ENCODE measurements at places on chromosomes 13 and 19.

- DNase-seq, result no peak
Measured at GRCh38 chr19:40262422-40262821, 22.7 kb downstream of the AKT2 start.

GRCh38 chr13:49444524-49445395 lies 686 bp downstream of the SETDB2 start:
- DNase-seq, result peak; percentile 31

DNA sequence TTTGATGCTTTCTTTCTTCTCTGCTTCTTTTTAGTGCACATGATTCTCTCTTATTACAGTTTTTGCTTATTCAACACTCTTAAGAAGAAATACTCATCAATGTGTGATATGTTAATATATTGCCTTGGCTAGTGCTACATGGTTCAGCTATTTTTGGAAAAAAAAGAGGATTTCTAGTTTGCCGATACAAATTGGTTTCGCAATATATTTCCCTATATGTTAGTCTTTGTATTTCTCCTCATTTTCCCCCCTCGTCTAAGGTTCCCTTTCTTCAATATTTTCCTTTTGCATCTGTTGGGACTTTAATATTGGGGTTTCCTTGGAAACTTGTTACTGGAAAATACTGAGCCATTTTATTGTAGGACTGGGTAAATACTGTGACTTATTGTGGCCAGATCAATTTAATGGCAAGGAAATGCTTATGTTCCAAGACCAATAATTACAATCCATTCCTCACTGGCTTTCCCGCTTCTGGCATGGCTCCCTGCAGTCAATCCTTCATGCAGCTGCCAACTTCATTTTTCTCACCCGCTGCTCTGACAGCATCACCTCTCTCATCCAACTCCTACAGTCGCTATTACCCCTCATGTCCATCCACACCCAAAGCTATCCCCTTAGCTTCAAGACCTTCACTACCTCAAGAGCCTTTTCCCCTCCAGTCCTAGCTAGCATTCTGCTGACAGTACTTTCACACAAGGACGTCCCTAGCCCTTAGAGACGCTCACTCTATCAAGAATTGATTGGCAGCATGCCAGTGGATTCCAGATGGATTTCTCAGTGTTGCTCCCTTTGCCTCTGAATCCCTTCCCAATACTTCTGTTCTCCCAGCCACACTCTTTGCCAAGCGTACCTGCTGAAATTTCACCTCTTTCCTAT lies 280.1 kb upstream of the TMTC4 start:
- no peak for DNase-seq

DNA sequence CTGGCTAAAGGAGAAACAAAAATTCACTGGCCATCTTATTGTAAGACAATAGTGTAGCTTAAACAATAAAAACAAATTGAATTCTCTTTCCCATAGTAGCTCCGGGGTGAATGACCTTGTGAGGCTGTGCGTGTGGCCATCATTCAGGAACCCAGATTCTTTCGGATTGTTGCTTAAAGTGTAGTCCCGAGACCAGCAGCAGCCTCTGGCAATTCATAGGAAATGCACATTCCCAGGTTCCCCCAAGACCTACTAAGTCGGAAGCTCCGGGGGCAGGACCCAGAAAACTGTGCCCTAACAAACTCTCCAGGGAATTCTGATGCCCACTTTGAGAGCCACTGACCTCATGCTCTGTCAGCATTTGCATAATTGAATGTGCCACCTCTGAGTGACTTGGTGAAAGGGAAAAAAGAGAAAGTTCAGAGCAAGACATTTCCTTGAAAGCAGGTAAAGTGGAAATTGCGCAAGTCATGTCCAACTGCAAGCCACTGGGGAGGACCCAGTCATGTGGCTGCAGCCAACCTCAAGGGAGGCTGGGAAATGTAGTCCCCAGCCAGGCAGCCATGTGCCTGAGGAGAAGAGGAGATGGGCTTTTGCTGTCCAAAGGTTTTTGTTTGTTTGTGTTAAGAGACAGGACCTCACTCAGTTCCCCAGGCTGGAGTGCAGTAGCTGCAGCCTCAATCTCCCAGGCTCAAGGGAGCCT lies 50.7 kb upstream of the PNMA8B start:
- DNase-seq, result no peak

- no peak for DNase-seq
Measured at GRCh38 chr19:17255150-17255621, 9.4 kb downstream of the USHBP1 start.

GRCh38 chr19:18456279-18456678 lies 18.3 kb upstream of the ISYNA1 start:
- DNase-seq, result no peak

DNA sequence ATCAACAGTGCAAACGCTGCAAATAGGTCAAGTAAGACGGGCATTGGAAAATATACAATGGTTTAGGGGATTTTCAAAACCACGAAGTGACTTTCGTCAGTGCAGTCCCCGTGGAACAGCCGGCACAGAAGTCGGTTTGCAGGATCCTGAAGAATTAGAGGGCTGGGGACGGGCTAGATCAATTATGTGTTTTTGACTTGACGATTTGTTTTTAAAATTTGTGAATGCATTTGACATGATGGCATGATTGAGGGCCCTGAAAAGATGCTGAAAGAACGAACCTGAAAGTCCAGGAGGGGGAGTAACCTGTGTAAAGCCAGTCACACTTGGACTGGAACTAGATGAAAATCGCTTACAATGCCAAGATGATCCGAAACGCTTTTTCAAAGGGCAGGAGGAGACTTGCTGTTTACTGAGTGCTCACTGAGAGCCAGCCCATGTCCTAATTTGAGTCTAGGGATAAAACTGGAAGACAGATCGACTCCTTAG lies 8.9 kb upstream of the DGKH start:
- no peak for DNase-seq

DNA sequence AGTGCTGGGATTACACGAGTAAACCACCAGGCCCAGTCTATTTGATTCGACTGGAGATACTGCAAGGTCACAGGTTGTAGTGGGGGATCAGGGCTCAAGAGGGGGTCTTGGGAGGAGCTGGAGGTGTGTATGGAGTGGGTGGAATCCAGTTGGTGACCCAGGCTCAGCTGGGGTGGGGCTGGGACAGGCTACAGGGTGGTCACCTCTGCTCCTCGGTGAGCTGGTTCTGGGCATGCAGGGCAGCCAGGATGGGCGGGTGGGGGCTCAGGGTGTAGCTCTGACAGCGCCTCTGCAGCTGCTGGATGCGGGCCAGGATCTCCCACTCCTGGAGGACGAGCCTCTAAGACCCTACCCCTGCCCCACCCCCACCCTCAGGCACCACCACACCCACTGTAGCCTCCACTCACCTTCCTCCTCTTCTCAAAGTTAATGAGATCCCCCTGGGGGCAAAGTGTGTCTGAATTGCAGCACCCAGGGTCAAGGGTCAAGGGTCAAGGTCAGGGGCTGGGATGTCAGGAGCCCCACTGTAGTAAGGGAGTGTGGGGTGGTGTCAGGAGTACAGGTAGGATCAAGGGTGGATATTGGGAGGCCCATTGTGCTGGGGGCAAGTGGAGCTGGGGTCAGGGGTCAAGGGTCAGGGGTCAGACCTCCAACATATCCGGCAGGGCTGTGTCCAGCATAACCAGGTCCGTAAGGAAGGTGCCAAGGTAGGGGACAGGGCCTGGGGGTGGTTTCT lies 17.1 kb downstream of the RGL3 start:
- DNase-seq, result no peak

DNA sequence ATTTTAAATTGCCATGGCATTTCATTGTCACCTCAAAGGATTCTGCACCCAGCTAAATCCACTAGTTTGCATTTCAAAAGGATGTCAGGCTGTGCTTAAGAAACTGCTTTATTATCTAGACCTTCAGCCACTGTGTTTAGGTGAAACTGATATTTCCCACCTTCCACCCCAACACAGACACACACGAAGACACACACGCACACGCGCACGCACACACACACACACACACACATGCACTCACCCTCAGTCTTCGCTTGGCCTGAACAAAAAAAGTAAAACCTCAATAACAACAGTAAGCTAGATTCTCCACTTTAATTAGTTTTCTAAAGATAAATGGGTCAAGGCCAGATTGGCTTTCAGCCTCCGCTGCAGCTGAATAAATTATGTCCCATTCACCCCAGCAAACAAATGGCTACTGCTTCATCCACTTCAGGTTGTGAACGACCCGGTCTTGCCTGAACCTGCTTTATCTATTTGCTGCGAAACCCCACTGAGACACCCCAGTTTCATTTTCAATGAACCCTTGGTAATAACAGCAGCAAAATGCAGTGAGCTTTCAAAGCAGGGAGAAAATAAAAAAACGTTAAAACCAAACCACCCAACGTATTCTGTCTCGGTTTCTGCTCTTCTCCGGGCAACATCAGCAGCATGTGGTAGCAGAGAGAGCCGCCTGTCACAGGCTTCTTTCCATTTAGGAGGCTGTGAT lies 166.8 kb downstream of the DCT start:
- DNase-seq, result no peak

- no peak for DNase-seq
Measured at GRCh38 chr19:10155839-10156238, 36.1 kb upstream of the EIF3G start.

GRCh38 chr19:3771000-3771905 lies 775 bp downstream of the RAX2 start:
- no peak for DNase-seq

DNA sequence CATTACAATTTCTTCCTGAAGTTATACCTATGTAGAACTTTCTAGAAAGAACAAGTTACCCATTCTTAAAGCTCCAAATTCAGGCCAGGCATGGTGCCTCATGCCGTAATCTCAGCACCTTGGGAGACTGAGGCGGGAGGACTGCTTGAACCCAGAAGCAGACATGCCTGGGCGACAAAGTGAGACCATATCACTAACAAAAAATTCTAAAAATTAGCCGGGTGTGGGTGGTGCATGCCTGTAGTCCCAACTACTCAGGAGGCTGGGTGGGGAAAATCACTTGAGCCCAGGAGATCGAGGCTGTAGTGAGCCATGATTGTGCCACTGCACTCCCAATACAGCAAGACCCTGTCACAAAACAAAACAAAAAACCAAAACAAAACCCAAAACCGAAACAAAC lies 23.0 kb downstream of the KCNRG start:
- DNase-seq, result no peak

- DNase-seq, result no peak
Measured at GRCh38 chr13:110683203-110683883, 22.6 kb downstream of the CARS2 start.

- peak; percentile 97 for DNase-seq
Measured at GRCh38 chr19:13905634-13906520, at the start of the genes BRME1 and CC2D1A. Gene BRME1, minus strand, starts transcription at chr19:13906117. Its CDS starts 1,225 bp downstream, at chr19:13904892. Gene CC2D1A, plus strand, starts transcription at chr19:13906201. Its CDS starts 241 bp downstream, at chr19:13906442.

DNA sequence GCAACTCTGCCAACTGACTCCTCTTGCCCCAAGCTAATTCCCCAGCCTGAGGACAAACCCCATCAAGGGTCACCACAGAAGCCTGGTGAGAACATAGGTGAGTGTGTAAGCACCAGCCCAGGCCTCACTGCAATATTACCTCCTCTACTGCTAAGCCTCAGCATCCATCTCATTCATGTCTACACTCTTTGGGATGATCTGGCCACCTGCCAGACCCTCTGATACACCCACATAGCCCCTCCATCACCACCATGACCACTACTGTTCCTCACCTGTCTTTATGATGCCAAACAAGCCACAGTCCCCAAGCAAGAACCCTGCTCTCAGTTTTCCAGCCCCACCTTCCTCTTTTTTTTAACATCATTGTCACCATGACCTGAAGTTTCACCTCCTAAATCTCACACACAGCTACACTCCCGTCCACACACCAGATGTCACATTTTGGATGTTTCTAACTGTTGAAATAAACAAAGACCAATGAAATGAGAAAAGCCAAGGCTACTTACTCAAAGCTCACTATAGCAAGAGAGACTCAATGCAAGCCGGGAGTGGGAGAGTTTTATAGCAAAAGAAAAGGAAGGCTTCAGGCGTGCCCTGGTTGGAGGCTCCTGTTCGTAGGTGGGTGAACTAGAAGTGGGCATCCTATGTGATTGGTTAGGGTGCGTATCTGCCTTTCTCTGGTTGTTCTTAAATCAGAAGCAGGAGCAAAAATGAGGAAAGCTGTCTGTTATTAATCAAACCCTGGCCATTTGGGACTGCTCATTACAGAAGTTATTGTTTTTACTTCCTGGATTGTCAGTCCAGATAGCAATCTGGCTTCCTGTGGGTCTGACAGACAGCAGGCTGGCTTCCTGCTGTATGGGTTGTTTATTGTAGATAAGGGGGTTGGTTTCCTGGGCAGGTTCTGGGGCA lies 2.0 kb downstream of the ZNF792 start:
- DNase-seq, result no peak

DNA sequence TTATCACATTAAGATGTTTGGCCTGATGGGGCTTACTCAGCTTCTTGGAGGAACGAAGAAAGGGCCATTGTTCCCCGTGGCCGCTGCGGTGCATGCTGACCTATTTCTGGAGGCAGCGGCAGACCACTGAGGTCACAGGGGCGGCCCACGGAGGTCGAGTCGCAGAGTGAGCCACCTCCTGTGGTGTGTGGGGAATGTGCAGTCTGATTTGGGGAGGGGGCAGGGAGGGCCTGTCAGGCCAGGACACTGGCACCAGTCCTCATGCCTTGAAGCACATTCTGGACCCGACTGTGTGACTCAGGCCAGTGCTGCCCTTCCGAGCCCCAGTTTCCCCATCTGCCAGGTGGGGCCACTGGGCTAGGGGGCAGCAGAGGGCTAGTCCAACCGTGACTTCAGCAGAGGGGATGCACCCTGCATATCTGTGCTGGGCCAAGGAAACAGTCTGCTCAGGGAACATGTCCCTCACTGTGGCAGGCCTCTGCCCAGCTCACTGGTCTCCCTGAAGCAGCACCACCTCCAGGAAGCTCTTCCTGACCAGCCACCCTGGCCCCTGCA lies 6.3 kb downstream of the SLC7A10 start:
- no peak for DNase-seq

GRCh38 chr19:45502111-45502510 lies 3.9 kb downstream of the PPM1N start:
- no peak for DNase-seq

GRCh38 chr13:65342541-65343337 lies 1887.4 kb downstream of the PCDH9 start:
- no peak for DNase-seq

- DNase-seq, result no peak
Measured at GRCh38 chr13:50731400-50731799, 112.1 kb downstream of the DLEU7 start.

DNA sequence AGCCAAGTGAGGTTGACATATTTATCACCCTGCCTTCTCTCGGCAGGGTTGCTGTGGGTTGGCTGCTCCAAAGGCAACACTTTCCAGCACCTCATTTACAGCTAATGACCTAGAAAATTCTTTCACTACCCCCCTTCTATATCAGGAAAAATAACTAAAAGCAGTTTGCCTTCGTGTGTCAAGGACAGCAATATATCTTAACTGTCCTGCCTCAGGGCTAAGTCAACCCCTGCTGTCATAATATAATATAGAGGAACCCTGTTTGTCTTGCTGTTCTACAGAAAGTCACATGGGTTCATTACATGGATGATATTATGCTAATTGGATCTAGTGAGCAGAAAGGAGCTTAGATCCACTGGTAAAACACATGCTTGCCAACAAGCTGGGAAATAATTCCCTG lies 28.1 kb upstream of the USP12 start:
- DNase-seq, result no peak

Data from activated T-cell treated with anti-CD3 and anti-CD28 coated beads, Interleukin-2, amount 50 U/mL, for 24 hours (primary cell).